ENCODE measurements at places on chromosomes 16 and 17. TPM values are rescaled to one million over a fixed set of nuclear protein-coding genes. Genes with fewer than 3 reads are reported as not detected.

Gene SDK2
- 31.5 TPM for total RNA-seq

GRCh38 chr16:1485847-1486496, 2.8 kb downstream of the PTX4 start:
- no peak for DNase-seq

DNA sequence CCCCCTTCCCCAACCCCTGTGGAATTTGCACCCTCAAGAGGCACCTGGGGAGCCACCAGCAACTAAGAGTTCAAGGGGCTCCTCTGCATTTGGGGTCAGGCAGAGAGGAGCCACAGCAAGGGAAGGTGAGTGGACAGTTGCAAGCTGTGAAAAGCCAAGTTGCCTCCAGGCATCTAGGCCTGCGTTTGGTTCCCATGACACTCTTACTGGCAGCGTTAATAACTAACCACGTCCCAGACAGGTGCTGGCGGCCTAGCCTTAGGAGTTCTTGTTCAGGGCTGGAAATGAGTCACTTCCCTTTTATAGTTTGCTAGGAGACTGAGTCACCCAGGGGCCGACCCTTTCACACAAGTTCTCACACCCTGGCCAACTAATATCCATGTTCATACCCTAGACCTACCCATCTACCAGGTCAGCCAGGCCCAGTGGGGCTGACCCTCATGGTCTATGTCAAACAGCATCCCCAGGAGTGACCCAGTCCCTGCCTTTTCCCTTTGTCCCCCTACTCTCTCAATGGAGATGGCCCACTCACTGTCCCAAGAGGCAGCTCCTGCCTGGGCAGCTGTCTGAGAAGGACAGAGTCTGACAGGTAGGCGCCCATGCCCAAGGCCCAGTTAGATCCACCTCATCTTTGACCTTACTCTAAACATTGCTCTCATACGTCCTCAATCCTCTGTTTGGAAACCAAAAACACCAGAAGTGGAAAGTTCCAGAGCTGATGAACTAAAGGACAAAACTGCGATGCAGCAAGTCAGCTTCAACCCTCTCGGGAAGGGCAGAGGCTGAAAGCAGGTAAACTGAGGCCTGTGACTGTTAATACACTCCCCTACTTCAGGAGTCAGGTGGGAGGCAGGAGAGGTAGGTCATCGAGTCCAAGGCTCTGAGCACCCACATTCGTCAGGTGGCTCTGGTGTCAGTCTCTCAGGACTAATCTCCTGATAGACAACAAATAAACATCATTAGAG, 300.6 kb downstream of the SOX9 start:
- peak; percentile 98 for DNase-seq

Gene CA10
- not detected for total RNA-seq

Gene KRTAP17-1
- not detected for total RNA-seq

GRCh38 chr16:69112285-69113129, 7.1 kb downstream of the HAS3 start:
- no peak for DNase-seq

- DNase-seq = no peak
These were observed 25.2 kb downstream of the CEP95 start for GRCh38 chr17:64531955-64532371.

DNA sequence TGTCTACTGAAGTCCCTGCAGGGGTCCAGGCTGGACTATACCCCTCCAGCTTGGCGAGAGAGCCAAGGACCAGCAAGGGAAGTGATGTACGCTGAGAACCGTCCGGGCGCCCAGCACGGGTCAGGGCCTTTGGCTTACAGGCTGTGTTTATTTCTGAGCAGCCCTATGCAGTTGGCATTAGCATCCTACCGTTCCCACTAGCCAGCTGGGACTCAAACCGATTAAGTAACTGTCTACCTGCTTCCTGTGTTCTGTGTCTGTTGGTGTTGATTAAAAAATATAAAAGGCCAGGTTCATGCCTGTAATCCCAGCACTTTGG, 73.8 kb downstream of the CMIP start:
- no peak for DNase-seq

GRCh38 chr17:27879987-27880608, 13.1 kb downstream of the LYRM9 start:
- DNase-seq = peak; percentile 48

DNA sequence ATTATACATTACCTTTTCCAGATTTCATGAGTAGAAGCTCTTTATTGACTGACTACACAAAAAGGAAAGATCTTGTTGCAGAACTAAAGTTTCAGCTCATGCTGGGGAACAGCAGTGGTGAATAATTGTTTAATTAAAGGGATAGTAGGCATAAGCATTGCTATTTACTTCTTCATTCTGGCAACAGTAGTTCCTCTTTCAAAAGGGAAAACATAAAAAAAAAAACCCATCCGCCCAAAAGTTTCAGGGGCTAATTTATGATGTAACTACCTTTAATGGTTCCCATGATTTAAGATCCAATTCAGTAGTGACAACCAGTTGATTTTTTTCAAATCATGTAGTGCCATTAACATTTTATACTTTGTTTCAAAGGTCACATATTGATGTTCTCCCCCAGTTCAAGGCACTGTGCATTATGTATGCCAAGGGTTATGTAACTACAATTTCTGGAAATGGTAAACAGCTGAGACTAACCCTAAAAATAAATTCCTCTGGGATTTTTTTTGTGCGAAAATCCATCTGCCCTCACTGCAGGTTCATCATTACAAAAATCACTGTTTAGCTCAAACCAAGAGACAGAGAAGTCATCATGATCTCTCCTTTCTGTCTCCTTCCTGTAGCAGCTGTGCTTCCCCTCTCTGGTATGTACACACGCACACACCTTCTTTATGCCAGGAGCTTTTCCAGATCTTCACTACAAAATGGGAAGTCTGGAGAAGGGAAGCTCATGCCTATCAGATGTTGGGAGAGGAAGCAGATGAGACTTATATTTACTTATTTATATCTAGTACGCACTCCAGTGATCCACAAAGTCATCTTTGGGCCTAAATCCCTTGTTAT, 2.2 kb upstream of the PHLPP2 start:
- no peak for DNase-seq

DNA sequence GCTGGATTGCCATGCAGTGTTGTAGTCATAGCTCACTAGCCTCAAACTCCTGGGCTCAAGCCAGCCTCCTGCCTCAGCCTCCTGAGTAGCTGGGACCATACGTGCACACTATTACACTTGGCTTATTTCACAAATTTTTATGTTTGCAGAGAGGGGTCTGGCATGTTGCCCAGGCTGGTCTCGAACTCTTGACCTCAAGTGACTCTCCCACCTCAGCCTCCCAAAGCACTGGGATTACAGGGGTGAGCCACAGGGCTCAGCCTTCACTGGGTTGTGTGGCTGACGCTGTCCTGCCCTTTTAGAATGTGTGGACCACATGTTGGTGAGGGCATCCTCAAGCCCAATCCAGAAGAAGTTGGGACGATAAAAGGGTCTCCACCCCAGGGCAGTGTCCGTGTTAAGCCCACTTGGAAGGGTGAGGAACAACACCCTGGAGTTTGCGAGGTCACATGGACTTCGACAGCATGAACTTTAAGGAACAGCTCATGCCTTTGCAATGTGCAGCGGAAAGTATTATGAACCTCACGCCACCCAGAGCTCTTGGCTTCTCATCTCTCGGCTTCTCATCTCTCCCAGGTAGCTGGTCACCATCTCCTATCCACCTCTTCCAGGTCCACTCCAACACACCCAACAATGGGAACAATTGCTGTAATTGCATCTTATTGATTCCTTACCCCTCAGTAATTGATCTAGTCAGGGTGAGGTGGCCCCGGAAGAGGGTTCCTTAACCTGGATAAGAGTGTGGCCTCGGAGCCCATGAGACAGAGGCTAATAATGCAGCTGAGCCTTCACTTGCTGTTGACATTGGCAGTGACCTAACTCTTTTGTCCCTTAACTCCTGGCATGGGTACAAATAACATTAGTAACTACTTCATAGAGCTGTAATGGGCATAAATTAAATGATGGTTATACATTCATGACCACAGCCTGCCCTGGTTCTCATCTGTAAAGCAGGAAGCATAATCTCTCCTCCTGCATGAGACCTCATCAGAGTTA, 6.7 kb downstream of the FOXL1 start:
- DNase-seq = no peak

- peak; percentile 86 for DNase-seq
These were observed 13.2 kb downstream of the SREBF1 start for GRCh38 chr17:17823433-17824118.

Gene KRTAP2-1
- total RNA-seq = not detected

GRCh38 chr16:15494236-15494635, 59.8 kb downstream of the BMERB1 start:
- DNase-seq = no peak

DNA sequence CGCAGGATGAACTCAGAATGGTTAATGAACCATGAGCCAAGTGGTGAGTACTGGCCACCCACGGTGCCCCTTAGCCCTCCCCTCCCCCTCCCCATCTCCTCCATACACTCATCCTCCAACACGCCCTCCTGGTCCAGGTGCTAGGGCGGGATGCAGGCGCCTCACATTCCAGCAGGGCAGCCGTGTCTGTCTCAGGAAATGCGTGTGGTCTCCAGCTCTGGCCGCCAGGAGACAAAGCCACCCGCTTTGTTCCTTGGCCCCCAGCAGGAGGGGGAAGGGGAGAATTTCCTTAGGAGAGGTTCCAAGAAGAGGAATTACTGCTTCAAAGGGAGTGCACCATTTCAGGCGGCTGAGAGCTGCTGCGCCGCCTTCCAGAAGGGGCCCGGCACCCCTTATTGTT, 29.7 kb upstream of the RMI2 start:
- DNase-seq = no peak

GRCh38 chr16:22225060-22225459, 19.0 kb downstream of the EEF2K start:
- DNase-seq = no peak

- DNase-seq = no peak
These were observed 97.8 kb upstream of the CORO6 start for GRCh38 chr17:29720551-29720950.

Gene CCL2
- 3.3 TPM for total RNA-seq

DNA sequence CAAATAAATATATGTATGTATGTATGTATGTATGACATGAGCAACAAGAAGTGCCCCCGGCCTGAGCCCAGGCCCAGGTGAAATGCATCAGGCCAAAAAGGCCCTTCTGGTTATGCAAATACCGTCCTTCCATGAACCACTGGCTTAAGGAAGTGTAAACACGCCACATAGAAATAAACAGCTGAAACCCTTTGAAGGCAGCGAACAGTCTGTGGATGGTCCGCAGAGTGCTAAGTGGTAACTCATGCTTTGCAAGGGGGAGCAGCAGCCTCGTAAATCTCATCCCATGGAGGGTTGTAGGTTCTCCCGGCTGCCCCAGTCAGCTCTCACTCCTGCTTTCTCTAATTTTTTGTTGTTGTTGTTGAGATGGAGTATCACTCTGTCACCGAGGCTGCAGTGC, 36.7 kb downstream of the COTL1 start:
- no peak for DNase-seq

DNA sequence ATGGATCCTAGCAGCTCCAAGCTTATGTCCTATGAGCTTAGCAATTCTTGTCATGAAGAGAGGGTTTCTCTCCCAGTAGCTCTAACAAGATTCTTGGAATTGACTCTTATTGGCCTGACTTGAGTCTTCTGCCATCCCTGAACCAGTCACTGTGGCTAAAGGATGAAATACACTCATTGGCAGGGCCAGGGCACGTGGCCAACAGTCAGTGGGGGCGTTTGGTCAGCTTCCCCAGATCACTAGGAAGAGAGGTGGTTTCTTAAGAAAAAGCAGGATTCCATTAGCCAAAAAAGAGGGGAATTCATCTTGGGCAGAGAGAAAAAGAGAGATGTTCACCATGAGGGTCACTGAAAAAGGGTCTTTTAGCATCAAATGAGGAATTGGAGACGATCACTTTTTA, 363.2 kb downstream of the SNX29 start:
- no peak for DNase-seq

DNA sequence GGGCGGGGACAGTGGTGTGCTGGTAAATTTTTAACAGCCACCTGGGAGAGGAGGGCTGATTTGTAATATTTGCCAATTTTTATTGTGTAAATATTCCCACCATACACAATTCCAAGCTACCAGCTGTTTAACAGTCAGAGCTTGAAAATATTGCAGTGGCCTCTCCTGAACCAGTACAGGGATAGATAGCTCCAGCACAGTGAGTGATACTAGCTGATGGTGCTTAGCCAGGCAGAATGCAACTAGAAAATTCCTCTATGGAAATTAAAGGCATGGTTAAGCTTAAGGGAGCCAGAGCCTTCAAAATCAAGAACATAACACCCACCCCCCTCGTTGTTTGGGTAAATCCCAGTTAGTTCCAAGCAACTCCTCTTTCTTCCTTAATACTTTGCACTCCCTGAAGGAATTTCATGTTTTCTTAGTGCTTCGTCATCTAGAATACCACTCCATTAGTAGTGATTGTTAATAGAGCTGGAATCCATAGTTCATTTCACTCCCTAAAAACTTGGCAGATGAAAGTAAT, 96.6 kb downstream of the CYB561 start:
- DNase-seq = no peak

Gene NFE2L1
- 283 TPM for total RNA-seq

DNA sequence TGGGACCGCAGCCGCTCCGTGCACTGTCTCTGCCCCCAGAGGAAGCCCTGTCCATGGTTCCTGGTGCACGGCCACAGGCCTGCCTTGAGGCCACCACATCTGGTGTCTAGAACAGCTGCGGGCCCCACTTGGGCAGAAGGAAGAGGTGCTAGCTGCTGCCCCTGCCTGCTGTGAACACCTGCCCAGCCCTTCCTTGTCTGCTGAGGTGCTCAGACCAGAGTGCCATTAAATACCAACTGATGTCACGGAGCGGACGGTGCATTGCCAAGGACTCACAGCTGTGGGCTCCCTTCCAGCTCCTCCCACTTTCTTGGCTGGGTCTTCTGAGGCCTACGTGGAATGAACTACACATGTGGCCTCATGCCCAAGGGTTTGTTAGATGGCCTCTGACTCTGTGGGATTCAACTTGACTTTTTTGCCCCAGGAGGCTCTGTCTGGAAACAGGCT, 146.1 kb downstream of the RAB11FIP4 start:
- DNase-seq = no peak

Gene SOX8
- not detected for total RNA-seq

GRCh38 chr17:76588182-76588581, 2.5 kb upstream of the ST6GALNAC2 start:
- no peak for DNase-seq

DNA sequence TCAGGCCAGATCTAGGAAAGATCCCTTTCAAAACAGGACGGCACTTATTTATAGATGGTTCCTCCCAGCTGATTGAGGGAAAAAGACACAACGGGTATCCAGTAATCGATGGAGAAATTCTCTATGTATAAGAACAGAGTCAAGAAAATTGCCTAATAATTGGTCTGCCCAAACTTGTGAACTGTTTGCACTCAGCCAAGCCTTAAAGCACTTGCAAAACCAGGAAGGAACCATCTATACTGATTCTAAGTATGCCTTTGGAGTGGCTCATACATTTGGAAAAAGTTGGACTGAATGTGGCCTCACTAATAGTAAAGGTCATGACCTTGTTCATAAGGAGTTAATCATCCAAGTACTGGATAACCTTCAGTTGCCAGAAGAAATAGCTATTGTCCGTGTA, 5.9 kb downstream of the HPR start:
- no peak for DNase-seq

Gene GPR139
- not detected for total RNA-seq

- no peak for DNase-seq
These were observed 287.3 kb upstream of the CCL2 start for GRCh38 chr17:33967608-33968349.

Gene PYY
- total RNA-seq = not detected

GRCh38 chr16:31529108-31529936, 1.6 kb downstream of the AHSP start:
- DNase-seq = no peak

Measured in mammary epithelial cell (primary cell).